ENCODE measurements at places on chromosomes 3 and 15. TPM values are rescaled to one million over a fixed set of nuclear protein-coding genes. Genes with fewer than 3 reads are reported as not detected.

- DNase-seq, result no peak
These were observed 26.1 kb downstream of the KCNMB2 start for GRCh38 chr3:178562143-178562946.

GRCh38 chr3:191492601-191493000 is 31.6 kb downstream of the PYDC2 start:
- no peak for DNase-seq

DNA sequence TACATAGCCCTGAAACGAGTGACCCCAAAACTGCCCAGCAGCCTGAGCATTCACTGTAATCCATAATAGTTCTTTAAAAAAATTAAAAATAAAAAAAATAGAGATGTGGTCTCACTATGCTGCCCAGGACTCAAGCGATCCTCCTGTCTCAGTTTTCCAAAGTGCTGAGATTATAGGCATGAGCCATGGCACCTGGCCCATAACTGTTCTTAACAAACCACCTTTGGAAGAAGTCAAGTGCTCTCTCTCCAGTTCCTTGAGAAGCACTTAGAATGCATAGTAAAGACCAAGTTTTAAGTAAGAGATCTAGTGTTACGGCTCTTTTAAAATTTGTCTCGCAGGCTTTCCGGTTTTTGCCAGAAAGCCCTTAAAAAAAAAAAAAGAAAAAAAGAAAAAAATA is 8.2 kb downstream of the CDC25A start:
- DNase-seq, result no peak

GRCh38 chr15:45962733-45963132 is 327.9 kb downstream of the SQOR start:
- DNase-seq, result no peak

DNA sequence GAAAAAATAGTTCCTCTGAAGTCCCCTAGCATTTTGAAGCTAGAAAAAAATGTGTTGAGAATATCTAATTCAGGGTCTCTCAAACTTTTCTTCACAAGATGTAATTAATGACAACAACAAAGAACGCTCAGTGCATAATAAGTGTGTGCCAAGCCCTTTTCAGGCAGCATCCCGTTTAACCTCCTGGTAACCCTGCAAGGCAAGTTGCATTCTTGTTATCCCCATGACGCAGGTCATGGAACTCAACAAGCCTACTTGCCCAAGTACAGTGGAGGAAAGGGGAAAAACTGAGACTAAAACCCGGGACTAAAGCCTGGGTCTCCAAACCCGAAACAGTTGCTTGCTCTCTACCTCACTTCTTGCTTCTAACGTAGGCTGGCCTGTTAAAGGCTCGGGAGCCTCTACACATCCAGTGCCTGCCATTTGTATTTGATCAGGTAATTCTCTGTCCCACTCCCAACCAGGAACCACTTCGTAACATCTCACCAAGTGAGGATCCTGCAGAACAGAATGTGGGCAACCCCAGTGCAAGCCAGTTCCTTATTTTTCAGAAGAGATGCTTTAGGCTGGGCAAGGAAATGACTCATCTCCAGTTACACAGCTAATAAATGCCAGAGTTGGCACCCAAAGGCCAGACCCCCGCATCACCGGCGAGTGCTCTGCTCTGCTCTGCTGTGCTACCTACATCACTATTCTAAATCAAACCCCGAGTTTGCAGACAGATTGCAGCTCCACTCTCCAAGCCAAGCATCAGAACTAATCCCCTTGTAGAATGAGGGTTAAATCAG is 28.3 kb downstream of the LMCD1 start:
- no peak for DNase-seq

- DNase-seq, result no peak
These were observed 448.5 kb downstream of the NAALADL2 start for GRCh38 chr3:175307642-175308041.

GRCh38 chr15:63522225-63522578 is 17.8 kb downstream of the USP3 start:
- DNase-seq, result no peak

DNA sequence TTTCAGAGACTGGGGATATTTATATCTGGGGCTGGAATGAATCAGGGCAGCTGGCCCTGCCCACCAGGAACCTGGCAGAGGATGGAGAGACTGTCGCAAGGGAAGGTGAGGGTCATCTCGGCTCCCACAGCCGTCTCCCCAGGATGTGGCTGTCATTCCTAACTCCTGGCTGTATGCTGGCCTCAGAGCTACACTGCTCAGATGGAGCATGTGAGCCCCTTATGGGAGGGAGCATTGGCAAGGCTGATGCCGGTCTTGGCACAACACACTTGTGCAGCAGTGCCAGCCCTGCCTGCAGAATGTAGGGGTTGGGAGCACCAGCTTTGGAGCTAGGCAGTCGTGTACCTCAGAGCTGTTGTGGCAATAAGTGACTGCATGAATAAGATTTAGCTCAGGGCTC is 5.2 kb downstream of the RCCD1 start:
- peak; percentile 82 for DNase-seq

- no peak for DNase-seq
These were observed 283.2 kb downstream of the EPHB1 start for GRCh38 chr3:135078283-135078682.

GRCh38 chr15:90211440-90212143 is 10.5 kb downstream of the SEMA4B start:
- DNase-seq, result no peak

The FMN1 gene
- total RNA-seq, result 3.8 TPM

The SEC22C gene
- 23.1 TPM for total RNA-seq

The VPS13C gene
- total RNA-seq, result 41.5 TPM

The PCNP gene
- 118 TPM for total RNA-seq

The NUP210 gene
- total RNA-seq, result 2.8 TPM

The RARB gene
- 17.7 TPM for total RNA-seq

The ARHGEF26 gene
- total RNA-seq, result 1.3 TPM

The MAP6D1 gene
- 2.3 TPM for total RNA-seq

The LEKR1 gene
- 0.76 TPM for total RNA-seq
